Transverse colon (tissue), 4 donors: ENCODE measurements at places on chromosomes 5 and 9. TPM values are rescaled to one million over a fixed set of nuclear protein-coding genes. Genes with fewer than 3 reads are reported as not detected.

Gene TEX48
- total RNA-seq: not detected

Gene PCDHA1
- not detected for total RNA-seq

Gene OLFML2A
- 21.8 TPM for total RNA-seq

Gene LCN9
- total RNA-seq: not detected

Gene TMEM215
- not detected for total RNA-seq

Gene SHC3
- 1.1 TPM for total RNA-seq

Gene LIFR
- total RNA-seq: 4.9 TPM

Gene PFN3
- not detected for total RNA-seq

DNA sequence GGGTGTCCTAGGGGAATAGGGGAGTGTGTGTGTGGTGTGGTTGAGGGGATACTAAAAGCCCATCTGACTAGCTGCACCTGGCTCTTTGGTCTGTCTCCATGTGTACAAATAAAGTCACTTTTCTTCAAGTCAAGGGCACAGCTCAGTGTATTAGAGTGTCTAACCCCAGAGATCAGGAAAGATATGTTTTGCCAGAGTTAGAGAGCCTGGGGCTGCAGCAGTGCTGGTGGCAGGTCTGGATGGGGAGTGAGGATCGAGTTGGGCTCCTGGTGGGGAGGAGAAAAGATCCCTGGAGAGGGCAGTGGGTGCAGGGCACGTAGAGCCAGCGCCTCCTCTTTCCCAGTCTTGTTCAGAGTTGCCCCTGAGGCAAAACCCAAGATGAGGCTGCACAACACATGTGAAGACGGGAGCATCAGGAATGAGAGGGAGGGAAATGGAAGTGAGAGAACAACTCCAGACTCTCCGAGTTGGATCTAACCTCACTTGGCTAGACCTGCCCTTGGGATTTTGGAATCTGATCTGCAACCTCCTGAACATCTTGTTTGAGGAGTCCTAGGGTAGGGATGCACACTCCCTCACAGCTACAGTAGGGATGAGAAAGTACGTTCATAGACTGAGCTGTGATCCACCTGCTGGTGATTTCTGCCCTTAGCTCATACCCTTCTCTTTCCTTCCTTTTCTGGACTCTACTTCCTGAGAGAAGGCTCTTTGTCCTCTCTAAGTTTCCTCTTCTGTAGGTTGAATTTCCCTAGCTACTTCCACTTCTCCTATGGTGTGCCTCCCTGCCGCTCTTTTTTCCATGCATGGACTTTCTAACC lies 309.9 kb downstream of the ZSWIM6 start:
- H3K4me3 ChIP-seq: no peak overlapping the region
- H3K4me1 ChIP-seq: no peaks in the 10 kb centered on the region
- no peaks in the 10 kb centered on the region for H3K36me3 ChIP-seq
- DNase-seq: no peak

DNA sequence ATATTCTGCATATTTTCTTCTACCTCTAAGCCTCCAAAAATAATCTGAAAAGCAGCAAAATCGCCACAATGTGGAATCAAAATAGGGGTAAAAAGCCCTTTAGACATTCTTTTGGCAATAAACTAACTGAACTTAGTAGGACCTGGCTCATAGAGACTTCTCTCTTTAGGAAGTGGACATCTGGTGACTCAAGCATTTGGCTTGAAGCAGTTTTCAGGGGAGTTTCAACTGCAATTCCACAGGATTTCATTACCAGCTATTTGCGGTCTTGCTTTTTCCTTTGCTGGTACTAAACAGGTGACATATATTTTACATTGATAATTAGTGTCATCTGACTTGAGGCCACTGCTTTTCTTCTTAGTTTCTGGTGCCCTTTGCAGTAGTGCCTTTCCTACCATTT lies 173.2 kb upstream of the FBN2 start:
- H3K4me1 ChIP-seq: no peaks in the 10 kb centered on the region
- no peaks in the 10 kb centered on the region for H3K36me3 ChIP-seq
- H3K27ac ChIP-seq: no peak overlapping the region
- H3K4me3 ChIP-seq: no peak overlapping the region
- no peaks in the 10 kb centered on the region for H3K27me3 ChIP-seq
- DNase-seq: no peak

DNA sequence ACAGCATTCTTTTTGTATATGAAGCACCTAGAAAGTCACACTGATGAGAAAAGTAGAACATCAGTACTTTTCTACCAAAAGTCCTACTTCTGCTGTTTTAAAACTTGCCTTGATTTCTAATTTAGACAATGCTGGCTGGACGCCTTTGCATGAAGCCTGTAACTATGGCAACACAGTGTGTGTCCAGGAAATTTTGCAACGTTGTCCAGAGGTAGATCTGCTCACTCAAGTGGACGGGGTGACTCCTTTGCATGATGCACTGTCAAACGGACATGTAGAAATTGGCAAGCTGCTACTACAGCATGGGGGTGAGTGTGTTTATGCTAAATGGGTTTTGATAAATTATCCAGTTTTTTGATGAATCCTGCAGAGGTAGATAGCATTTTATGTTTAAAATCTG lies 73.5 kb downstream of the SLF1 start:
- H3K27me3 ChIP-seq: no peaks in the 10 kb centered on the region
- peaks cover 6% of the 10 kb centered on the region for H3K36me3 ChIP-seq
- H3K4me3 ChIP-seq: no peak overlapping the region
- no peak for DNase-seq

DNA sequence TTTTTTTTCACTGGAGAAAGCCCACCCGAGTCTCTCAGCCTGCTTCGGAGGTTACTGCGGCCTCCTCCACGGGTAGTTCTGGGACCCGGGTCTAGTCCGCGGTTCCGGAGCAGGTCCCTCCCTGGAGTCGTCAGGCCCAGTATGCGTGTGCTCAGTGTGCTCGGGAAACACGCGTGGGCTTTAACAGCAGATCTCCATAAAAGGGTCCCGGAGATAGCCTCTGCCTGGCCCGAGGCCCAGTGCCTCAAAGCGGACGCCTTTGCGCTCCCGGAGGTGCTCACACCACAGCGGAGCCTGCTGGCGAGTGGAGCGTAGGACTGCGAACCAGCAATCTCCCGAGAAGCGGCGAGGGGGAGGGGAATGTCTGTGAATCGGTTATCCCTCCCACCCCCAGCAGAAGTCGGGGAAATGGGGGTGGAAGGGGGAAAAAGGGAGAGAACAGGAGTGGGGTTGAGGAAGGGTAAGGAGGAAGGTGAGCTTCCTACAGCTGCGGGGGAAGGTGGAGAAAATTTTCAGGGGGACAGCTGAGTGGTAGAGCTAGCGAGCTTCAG lies 28.7 kb downstream of the CDKN2A start:
- DNase-seq: peak; percentile 70
- H3K36me3 ChIP-seq: no peaks in the 10 kb centered on the region
- peaks cover 100% of the 10 kb centered on the region for H3K27me3 ChIP-seq
- peaks cover 8% of the 10 kb centered on the region for H3K4me1 ChIP-seq
- H3K27ac ChIP-seq: no peak overlapping the region
- H3K4me3 ChIP-seq: peak overlapping the region; percentile 43

- DNase-seq: no peak
- H3K4me3 ChIP-seq: no peak overlapping the region
- peak overlapping the region; percentile 84 for H3K27ac ChIP-seq
- peaks cover 8% of the 10 kb centered on the region for H3K4me1 ChIP-seq
- H3K36me3 ChIP-seq: no peaks in the 10 kb centered on the region
Observed at GRCh38 chr9:129945314-129945713, 97.7 kb downstream of the FNBP1 start.

GRCh38 chr5:36670548-36670947 lies 64.1 kb downstream of the SLC1A3 start:
- H3K4me3 ChIP-seq: no peak overlapping the region
- H3K27ac ChIP-seq: no peak overlapping the region
- no peak for DNase-seq
- H3K4me1 ChIP-seq: no peaks in the 10 kb centered on the region
- H3K36me3 ChIP-seq: no peaks in the 10 kb centered on the region

GRCh38 chr9:126290871-126291270 lies 35.8 kb upstream of the MVB12B start:
- peaks cover 8% of the 10 kb centered on the region for H3K27me3 ChIP-seq
- no peaks in the 10 kb centered on the region for H3K36me3 ChIP-seq
- DNase-seq: no peak
- no peak overlapping the region for H3K4me3 ChIP-seq

DNA sequence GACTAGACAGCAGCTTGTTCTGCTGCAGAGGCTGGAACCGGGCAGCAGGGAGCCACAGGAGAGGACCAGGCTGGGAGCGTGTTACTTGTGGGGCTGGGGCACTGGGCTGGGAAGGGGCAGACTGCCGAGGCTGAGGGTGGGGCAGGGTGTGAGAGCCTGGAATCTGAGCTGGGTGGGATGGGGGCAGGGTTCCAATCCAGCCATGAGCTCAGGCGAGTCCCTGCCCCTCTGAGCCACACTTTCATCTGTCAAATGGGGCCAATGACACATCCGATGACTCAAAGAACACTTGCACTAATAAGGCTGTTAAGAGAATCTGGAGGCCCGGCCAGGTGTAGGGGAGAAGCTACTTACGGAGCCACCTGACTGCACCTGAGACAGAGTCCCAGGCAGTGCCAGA lies 18.7 kb upstream of the WDR38 start:
- H3K27me3 ChIP-seq: no peaks in the 10 kb centered on the region
- peaks cover 20% of the 10 kb centered on the region for H3K4me1 ChIP-seq
- no peak overlapping the region for H3K4me3 ChIP-seq
- DNase-seq: no peak
- H3K36me3 ChIP-seq: no peaks in the 10 kb centered on the region
- peak overlapping the region; percentile 42 for H3K27ac ChIP-seq

DNA sequence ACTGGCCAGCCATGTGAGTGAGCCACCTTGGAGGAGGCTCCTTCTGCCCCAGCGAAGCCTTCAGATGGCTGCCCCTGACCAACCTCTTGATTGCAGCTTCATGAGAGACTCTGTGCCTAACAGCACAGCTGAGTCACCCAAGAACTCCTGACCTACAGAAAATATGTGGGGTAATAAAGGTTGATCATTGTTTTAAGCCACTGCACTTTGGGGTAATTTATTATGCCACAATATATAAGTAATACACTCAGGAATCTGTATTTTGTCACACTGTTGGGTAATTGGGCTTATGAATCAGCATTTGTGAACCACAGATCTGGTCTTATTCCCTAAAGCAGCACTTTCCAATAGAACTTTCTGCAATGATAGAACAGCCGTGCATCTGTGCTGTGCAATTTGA lies 24.4 kb upstream of the VDAC1 start:
- H3K4me3 ChIP-seq: no peak overlapping the region
- H3K27ac ChIP-seq: no peak overlapping the region
- no peak for DNase-seq
- H3K4me1 ChIP-seq: peaks cover 7% of the 10 kb centered on the region

GRCh38 chr9:122642226-122642625 lies 15.2 kb downstream of the OR1B1 start:
- H3K4me1 ChIP-seq: no peaks in the 10 kb centered on the region
- no peak for DNase-seq
- H3K27ac ChIP-seq: no peak overlapping the region
- H3K36me3 ChIP-seq: no peaks in the 10 kb centered on the region
- H3K4me3 ChIP-seq: no peak overlapping the region

- DNase-seq: no peak
- H3K36me3 ChIP-seq: no peaks in the 10 kb centered on the region
- no peaks in the 10 kb centered on the region for H3K27me3 ChIP-seq
- H3K27ac ChIP-seq: no peak overlapping the region
- no peak overlapping the region for H3K4me3 ChIP-seq
Observed at GRCh38 chr5:171989276-171989675, 17.2 kb downstream of the FBXW11 start.

DNA sequence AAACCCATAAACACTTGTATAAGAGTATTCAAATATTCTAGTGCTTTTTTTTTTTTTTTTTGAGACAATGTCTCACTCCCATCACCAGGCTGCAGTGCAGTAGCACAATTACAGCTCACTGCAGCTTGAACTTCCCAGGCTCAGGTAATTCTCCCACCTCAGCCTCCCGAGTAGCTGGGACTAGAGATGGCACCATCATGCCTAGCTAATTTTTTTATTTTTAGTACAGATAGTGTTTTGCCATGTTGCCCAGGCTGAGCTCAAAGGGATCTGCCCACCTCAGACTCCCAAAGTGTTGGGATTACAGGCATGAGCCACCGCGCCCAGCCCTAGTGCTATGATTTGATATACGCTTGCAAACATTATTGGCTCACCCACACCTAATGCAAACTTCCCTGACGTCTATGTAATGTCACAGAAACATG lies 11.8 kb downstream of the IL6ST start:
- no peak overlapping the region for H3K4me3 ChIP-seq
- peaks cover 11% of the 10 kb centered on the region for H3K4me1 ChIP-seq

- H3K27ac ChIP-seq: no peak overlapping the region
- no peaks in the 10 kb centered on the region for H3K27me3 ChIP-seq
- DNase-seq: no peak
Observed at GRCh38 chr9:37539634-37540033, 36.5 kb downstream of the FBXO10 start.

DNA sequence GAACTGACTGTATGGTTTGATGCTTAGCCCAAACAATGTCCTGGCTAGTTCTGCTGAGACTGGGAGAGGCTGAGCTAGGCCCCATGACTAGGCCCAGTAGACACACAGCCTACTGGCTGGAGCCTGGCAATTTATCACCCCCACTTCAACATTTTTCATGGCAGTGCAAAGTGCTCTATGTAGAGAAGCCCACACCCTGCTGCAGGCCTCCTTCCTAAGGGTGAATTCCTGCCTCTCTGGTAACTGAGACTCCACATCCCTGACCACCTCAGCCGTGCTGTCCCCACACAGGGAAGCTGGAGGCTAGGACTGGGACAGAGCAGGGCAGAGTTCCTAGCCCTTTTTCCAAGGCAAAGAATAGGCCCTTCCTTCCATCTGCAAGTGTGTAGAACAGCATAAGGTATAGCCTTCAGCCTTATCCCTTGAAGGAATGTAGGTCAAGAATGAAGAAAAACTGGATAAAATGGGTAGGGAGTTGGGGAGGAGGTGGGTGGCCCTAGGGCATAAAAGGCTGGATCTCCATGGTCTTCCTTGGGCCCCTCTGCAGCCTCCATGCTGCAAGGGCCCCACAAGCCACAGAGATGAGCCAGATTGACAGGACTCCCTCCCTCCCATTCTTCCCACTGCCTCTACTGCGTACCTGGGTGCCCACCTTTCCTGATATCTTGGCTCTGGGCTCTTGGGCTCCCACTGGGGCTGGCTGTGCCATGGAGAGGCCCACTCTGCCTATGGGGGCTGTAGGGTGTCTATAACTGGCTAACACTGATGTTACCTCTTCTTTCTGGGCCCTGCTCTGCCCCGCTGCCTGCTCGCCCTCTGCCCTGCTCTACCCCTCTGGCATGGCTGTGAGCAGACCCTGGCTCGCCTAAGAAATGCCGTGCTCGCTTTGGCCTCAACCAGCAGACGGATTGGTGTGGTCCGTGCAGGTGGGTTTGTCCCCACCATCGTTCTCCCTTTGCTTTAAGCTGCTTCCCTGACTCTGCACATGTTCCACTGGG lies 29.8 kb downstream of the TCF7 start:
- peaks cover 3% of the 10 kb centered on the region for H3K4me1 ChIP-seq
- no peak for DNase-seq
- no peaks in the 10 kb centered on the region for H3K27me3 ChIP-seq
- no peak overlapping the region for H3K4me3 ChIP-seq
